ENCODE measurements at places on chromosomes 3 and 15.

DNA sequence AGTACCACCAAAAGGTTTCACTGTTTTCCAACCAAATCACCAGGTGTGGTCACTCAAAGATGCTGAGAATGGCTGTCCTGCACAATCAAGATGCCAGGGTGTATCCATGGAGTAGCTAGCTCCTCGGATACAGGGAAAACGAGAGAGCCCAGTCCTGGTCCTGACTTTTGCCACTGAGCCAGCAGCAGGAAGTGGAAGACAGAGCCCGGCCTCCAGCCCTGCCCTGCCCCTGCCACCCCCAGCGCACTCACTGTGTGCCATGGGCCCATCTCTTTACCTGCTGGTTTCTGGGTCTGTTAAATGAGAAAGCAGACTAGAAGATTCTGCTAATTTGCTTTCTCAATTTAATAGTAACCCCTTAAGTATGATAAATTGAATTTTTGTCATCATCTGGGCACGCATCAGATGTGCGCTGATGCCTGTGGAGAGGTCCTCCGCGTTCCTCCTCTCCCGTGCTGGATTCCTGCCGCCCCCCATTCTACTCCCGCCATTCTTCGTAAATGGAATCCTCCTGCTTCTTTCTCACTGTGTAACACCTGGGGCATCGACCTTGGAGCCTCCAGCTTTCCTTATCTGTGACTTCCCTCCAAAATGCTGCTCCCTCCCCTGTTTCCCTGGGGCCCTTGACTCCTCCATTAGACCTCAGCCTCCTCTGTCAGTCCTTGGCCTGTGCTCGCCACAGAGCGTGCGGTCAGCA lies 18.0 kb downstream of the TNFAIP8L3 start:
- DNase-seq, result no peak

GRCh38 chr3:107727102-107727501 lies 204.3 kb downstream of the BBX start:
- no peak for DNase-seq

DNA sequence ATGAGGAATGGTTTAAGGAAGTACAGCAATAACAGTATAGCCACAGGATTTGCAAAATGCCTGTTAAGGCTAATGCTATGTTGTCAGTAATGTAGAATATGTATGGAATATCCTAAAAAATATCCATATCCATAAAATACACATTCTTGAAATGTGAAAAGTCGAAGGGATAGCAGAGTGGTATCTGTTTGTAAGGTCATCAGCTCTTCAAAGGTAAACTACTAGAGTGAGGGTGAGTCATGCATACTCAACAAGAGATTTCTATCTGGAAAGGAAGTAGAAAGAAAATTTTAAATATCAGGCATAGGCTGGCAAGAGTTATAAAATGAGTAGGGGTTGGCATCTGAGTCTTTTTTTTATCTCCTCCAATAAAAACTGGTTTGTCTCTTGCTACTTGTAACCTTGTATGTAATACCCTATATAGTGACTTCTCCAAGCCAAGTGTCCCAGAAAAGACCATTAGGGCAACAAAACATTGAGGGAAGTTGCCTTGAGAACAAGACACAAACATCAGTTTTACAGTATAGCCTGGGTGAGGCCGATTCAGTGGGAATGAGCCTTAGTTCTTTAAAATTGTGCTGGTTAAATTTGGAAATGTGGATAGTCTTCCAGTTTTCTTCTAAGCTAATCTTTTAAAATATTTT lies 103.1 kb downstream of the SPATA16 start:
- no peak for DNase-seq

DNA sequence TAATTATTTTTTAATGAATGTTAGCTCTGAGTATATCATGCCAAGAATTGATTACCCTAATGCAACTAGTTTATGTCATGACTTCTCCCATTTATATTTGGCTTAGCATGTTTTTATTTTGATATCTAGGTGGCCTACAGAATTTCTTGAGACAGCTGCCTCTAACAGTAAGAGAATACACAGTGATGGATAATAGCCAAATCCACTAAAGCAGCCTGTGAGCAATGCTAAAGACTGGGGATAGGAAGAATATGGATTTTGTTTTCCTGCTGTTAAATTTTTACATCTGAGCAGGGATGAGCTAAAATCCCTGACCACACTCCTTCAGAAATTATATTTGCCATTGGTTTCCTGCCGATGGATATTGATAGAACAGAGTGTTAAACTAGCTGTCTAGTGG lies 149.3 kb upstream of the TGFBR2 start:
- DNase-seq, result no peak

DNA sequence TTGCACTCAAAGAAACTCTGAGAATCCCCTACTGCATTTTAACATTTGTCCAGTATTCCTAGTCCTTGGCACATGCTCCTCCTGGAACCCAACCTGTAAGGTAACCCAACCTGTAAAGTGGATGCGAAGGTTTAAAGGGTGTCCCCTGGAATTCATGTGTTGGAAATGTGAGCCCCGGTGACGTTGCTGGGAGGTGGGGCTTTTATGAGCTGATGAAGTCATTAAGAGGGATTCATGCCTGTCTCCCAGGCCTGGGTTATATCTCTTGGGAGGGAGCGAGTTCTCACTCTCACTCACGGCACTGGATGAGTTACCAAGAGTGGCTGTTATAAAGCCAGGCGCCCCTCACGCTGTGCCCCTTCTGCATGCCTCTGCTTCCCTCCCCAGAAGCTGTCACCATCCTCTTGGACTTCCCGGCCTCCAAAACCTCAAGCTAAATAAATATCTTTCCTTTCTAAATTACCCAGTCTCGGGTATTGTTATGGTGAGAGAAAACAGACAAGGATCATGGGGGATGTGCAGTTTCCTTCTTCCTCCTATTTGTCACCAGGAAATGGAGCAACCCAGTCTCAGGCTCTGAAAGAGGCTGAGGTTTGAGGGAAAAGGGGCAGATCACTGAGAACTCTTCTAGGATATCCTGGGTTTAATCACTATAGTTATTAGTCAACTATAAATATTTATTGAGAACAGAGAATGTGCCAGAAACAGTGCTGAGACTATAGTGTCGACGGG lies 7.6 kb downstream of the XXYLT1 start:
- no peak for DNase-seq

DNA sequence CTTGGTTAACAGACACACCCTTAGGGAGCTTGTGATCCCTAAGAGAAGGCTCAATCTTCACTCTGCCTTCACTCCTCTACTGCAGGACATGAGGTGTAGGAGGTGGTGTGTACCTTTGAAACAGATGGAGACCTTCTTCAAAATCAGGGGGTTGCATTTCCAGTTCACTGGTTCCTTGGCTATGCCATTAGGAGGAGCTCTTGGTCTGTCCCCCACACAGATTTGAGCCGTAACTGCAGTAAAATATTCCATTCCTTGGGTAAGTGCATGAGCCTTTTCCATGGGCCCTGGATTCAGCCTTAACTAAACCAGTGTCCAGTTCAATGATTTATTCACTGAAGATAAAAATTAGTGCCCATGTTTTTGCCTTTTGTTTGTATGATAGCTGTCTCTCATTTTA lies 144.6 kb downstream of the MCTP2 start:
- DNase-seq, result no peak

- DNase-seq, result peak; percentile 37
Observed at GRCh38 chr3:94171954-94172353, 109.1 kb downstream of the NSUN3 start.

GRCh38 chr15:63340878-63341277 lies 40.8 kb downstream of the CA12 start:
- no peak for DNase-seq

DNA sequence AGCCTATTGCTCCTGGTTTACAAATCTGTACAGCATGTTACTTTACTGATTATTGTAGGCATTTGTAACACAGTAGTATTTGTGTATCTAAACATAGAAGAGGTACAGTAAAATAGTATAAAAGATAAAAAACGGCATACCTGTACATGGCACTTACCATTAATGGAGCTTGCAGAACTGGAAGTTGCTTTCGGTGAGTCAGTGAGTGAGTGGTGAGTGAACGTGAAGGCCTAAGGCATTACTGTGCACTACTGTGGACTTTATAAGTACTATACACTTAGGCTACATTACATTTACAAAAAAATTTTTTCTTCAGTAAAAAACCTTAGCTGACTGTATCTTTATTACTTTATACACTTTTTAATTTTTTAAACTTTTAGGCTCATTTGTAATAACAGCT lies 90.9 kb downstream of the RAP2B start:
- no peak for DNase-seq

DNA sequence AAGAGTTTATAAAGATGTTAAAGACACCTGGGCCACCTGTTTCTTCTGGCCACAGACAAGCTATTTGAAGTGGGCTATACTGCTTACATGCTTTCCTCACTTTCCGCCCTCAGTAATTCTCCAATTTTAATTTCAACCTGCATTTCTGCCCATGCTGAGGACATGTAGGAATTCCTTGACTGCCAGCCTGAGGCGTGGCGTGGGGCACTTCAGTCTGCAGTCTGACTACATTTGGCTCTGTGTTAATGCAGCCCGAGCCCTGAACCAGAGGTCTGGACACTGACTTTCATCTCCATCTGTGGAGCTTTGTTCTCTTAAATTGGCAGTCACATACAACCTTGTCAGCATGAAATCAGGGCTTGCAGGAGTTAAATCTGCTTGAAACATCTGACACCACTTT lies 8.5 kb downstream of the UQCC5 start:
- no peak for DNase-seq

- DNase-seq, result no peak
Observed at GRCh38 chr3:132509096-132509495, 88.0 kb upstream of the ACKR4 start.

- DNase-seq, result no peak
Observed at GRCh38 chr3:78274475-78275065, 1234.7 kb downstream of the ROBO2 start.

- no peak for DNase-seq
Observed at GRCh38 chr3:42514876-42515275, 12.4 kb downstream of the VIPR1 start.

DNA sequence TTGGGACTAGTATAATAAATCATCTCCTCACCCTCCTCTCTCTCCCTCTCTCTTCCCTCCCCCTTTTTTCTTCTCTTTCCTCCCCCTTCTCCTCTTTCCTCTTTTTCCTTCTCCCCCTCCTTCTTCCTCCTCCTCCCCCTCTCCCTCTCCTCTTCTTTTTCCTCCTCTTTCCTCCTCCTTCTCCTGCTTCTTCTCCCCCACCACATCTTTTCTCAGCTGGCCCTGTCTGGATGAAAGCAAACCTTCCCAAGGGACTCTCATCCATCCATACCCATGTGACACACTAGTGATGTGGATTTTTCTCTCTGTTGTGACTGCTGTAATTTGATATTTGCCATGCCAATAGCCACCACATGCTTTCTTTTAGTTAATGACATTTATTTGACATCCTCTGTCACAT lies 127.2 kb downstream of the EBLN2 start:
- no peak for DNase-seq

DNA sequence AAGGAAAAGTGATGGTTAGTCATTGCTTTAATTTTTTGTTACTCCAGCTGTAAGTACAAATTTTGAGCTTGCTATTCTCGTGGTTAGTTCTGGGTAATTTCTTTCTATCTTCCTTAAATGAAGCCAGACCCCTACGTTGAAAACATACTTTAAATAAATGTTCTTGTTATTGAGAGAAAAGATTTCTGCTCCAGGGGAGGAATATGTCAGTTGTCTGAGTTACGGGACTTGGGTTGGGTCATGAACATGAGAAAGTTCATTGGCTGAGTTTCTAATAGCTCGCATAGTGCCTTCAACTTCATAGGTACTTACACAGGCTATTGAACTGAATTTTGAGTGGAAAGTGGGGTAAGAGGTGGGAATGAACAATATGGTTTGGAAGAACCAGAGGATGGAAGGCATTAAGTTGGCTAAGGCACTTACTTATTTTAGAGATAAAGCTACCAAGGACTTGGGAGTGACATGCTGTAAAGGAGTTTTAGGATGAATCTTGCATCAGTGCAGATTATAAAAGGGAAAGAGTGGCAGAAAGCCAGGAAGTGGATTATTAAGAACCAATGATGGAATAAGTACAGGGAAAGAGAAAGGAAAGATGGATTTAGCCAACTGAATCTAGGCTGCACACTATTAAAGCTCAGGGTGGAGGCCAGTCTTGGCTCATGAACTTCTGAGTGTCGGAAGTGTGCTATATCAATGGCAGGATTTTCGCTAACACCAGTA lies 1.4 kb downstream of the RPSA start:
- DNase-seq, result no peak

- DNase-seq, result no peak
Observed at GRCh38 chr3:16402451-16402850, 111.0 kb downstream of the RFTN1 start.

GRCh38 chr15:79640206-79640605 lies 208.1 kb downstream of the MINAR1 start:
- DNase-seq, result no peak

GRCh38 chr3:105885256-105885655 lies 16.4 kb upstream of the CBLB start:
- DNase-seq, result no peak

DNA sequence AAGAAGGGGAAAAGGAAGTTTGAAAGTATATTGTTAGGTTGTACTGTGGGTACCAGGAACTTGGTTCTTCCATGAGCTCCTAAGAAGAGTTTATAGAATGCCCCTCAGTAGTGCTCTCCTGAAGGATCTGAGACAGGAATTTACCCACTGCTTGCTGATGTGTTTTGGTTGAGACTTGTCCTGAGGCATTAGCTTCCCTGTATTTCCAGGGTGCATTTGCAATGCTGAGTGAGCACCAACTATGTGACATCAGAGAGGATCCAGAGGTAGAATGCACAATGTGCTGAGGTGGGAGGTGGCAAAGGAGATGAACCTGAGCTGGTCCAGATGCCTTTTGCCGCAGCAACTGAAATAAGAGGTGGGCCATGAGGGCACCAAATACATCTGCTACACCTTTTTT lies 64.3 kb upstream of the LRRC3B start:
- no peak for DNase-seq

DNA sequence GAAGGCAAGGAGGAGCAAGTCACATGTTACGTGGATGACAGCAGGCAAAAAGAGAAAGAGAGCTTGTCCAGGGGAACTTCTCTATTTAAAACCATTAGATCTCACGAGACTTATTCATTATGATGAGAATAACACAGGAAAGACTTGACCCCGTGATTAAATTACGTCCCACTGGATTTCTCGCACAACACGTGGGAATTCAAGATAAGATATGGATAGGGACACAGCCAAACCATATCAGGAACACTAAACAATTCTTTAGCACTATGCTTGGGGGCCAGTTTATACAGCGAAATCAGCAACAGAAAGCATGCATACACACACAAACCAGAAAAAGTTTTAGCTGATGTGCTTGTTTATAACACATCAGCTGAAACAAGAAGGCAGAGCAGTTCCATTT lies 704.2 kb downstream of the OTOL1 start:
- DNase-seq, result no peak

DNA sequence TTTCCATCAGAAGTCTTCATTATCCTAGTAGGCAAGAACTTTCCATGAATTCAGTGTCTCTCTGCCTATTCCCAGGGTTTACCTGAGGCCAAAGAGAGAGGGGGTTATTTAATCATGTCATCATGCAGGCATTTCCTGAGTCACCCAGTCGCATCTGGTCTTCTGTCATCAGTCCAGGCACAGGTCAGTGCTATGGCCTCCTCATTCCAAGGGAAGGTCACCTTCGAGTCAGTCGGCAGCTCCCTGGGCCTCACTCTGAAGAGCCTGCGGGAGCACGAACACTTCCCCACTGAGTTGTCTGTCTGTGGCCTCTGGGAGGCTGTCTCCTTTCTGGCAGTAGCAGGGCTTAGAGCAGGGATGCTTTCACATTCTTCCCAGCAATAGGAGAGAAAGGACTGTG lies 26.2 kb upstream of the LRTM1 start:
- no peak for DNase-seq

All from GM12865 (cell line).